Activated naive CD8-positive, alpha-beta T cell treated with anti-CD3 and anti-CD28 coated beads, Interleukin-2, amount 50 U/mL, for 16 hours (primary cell): ENCODE measurements at places on chromosomes 16 and 17.
A peak's percentile ranks its signal among the peaks of the same experiment; 100 is the strongest.

GRCh38 chr17:82239926-82240505, 11.2 kb downstream of the SLC16A3 start:
- DNase-seq: no peak

GRCh38 chr17:31738996-31739699, 119.9 kb downstream of the COPRS start:
- DNase-seq: no peak

GRCh38 chr17:81311946-81312345, 16.8 kb upstream of the SLC38A10 start:
- DNase-seq: no peak

DNA sequence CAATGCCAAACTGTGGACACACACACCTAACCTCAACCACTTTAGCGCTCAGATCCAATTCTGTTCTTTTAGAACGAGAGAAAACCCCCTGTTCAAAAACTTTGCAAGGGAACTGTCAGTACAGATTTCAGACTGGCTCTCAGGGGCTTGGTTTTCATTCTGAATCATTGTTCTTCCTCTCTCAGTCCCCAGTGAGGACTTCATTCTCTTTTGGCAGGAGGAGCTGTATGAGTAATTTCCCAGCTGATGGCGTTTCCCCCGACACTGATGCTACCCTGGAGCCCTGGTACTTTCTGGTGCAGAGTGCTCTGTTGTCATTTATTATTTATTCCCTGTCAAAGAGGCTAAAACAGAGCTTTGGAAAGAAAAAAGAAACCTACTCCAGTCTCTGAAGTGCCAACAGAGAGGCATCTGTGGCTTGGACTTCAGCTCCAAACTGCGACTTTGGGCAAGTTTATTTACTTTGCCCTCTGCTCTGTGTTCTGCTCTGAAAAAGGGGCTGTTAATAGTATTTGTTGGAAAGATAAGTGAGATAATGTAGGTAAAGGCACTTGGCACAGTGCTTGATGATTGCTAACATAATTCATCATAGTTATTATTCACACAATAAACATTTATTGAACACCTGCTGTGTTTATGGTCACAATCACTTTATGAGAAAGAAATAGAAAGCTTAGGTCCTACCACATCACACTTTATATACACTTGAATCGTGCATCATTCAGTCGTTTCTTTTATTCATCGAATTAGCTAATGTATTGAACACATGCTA, 28.3 kb downstream of the ETV4 start:
- no peak for DNase-seq

DNA sequence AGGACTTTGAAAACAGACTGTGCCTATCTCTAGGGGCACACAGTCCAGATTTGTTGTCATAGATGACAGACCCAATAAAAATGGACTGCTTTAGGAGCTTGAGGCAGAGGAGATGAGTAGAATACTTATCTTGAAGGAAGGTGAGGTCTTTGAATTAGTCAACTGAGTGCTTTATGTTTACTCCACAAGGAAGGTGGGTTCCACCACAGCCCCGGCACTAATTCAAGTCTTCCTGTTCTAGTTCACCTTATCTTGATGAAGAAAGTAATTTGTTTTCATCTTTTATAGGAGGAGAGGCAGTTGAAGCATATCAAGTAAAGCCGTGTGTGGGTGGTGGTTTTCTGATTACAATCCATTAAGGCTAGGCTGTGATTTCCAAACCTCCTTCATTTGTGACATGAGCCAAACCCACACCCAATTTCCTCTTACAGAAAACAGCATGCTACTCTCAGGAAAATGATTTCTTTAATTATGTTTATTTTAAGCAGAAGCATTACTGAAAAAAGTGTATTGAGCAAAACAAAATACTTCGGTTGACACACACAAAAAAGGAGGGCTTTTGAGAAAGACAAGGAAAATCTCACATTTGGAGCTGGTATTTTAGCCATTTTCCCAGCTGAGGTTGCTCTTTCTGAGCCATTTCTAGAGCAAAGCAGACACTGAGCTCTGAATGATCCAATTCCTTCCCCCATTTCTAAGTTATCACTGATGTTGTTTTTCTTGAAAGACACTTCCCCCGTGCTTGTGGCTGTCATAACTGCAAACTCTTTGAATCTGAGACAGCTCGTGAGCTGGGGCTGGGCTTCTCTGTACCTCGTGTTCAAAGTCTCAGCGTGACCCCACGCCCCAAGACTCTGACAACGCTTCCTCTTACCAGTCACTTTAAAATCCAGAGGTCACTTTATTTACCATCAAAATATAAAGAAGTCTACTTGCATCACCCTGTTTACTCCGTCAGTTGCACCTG, 35.4 kb downstream of the CDRT15 start:
- no peak for DNase-seq

GRCh38 chr17:81097943-81098308, 63.0 kb downstream of the BAIAP2 start:
- DNase-seq: no peak

DNA sequence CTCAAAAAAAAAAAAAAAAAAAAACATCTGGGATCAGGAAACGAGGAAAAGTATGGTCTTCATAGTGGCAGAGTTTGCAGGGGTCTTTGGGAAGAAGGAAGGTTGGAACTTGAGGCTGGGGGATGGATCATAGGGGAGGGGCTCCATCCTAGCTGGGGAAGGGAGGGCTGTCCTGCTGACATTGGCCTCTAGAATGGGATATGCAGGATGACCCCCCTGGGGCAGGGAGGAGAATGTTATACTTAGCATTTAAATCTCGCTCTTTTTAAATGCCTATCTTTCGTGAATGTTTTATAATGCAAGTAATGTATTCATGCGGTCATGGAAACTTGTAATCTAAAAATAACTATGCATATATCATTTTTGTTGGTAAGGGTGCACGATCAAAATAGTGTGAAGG, 33.2 kb downstream of the TMEM235 start:
- no peak for DNase-seq

DNA sequence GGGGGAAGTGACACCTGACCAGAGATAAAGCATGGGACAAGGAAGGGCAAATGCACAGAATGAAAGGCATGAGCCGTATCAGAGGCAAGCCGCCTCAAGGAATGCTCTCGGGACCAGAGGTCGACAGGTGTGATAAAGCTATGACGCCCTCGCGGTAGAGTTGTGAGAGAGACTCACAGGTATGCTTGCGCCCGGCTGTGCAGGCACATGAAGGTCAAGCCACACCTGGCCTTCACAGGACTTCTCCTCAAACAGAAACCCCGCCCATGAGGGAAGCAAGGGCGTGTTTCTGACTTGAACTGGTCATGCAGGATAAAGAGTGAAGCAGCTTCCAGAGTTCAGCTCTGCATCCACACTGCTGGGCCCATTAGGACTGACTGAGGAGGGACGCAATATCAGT, 7.8 kb downstream of the NCBP3 start:
- DNase-seq: no peak

DNA sequence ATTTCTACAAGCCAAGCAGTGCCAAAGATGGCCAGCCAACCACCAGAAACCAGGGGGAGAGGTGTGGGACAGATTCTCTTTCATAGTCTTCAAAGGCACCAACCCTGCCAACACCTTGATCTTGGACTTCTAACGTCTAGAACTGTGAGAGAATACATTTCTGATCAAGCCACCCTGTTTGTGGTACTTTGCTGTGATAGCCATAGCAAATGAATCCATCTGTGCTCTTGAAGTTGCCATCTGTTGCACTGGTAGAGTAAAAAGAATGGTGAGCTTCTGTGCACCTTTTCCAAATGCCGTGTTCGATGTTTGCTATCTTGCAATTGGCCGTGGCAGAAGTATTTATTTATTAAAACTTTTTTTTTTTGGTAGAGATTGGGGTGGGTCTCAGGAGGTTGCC, 16.7 kb upstream of the ADGRG1 start:
- no peak for DNase-seq

- no peak for DNase-seq
These were observed 207.7 kb downstream of the LAT start for GRCh38 chr16:29192329-29193247.

GRCh38 chr17:28096756-28097155, 54.3 kb downstream of the NLK start:
- DNase-seq: no peak

GRCh38 chr17:56658648-56659047, 65.1 kb downstream of the NOG start:
- no peak for DNase-seq

DNA sequence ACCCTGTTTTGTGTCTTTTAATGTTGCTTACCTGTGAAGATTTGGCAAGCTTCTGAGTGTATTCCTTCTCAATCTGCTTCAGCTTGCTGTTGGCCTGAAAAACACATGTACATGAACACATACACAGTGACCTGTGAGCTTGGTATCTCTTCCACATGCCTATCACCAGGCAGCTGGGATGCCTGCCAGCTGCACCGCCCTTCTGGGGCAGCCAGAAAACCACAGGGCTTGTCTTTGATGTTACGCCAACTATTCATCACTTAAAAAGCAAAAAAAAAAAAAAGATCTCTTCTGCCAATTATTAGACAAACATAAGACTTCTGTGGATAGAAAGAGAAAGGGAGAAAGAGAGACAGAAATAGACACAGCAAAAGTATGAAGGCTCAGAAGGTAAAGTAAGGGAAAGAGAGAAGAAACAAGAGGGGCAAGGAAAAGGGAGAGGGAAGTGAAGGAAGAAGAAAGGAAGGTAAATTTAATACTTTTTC, 189.2 kb upstream of the AXIN2 start:
- DNase-seq: no peak

- peak; percentile 6 for DNase-seq
These were observed 48.7 kb upstream of the PLCG2 start for GRCh38 chr16:81730090-81731051.

- no peak for DNase-seq
These were observed 14.7 kb downstream of the RNF43 start for GRCh38 chr17:58402679-58403078.

GRCh38 chr16:24626256-24626655, 86.9 kb downstream of the RBBP6 start:
- DNase-seq: no peak

- no peak for DNase-seq
These were observed 36.7 kb downstream of the ARHGAP17 start for GRCh38 chr16:24978370-24978914.

GRCh38 chr16:52251495-52251894, 295.4 kb downstream of the TOX3 start:
- DNase-seq: no peak

- no peak for DNase-seq
These were observed 30.4 kb upstream of the PAFAH1B1 start for GRCh38 chr17:2563061-2563460.

DNA sequence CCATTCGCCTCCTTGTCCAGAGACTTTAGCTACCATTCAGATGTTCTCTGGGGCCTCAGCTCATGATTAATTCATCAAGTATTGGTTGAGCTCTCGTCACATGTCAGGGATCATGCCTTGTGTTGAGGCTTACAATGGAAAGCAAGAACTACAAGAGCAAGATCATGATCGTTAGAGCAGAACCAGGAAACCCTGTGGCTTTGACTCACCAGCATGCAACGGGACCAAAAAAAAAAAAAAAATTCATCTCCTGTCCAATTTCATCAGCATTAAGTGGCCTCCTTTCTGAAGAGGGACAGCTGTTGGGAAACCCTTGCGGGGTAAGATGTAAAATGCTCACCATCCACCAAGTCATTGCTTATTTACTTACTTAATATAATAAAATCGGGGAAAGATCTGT, 12.1 kb upstream of the USP10 start:
- no peak for DNase-seq

- no peak for DNase-seq
These were observed 426.4 kb downstream of the CA10 start for GRCh38 chr17:51731941-51732722.

DNA sequence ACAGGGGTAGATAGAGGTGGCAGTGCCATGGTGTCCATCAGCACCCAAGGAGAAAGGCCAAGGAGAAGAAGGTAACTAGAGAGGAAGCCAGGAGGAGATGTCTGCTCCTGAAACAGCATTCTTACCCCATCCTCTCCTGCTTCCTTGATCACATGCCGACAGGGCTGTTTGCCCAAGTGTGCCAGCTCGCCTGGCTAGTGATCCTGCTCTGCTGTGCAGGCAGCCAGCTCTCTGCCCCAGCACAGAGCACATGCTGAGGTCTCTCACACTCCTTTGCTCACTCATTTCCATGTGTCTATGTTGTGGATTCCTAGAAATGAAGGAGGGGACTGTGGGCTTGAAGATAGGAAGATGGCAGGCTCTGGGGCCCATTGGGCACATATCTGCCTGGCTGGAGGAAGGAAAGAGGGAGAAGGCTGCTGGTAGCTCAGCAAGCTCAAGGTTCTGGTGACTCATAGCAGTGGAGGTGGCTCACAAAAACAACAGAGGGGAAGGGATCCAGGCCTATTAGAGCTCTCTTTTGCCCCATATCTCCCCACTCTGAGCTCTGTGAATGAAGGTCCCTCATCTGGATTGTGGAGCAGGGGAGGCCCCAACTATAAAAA, 54.3 kb downstream of the NEUROD2 start:
- no peak for DNase-seq

DNA sequence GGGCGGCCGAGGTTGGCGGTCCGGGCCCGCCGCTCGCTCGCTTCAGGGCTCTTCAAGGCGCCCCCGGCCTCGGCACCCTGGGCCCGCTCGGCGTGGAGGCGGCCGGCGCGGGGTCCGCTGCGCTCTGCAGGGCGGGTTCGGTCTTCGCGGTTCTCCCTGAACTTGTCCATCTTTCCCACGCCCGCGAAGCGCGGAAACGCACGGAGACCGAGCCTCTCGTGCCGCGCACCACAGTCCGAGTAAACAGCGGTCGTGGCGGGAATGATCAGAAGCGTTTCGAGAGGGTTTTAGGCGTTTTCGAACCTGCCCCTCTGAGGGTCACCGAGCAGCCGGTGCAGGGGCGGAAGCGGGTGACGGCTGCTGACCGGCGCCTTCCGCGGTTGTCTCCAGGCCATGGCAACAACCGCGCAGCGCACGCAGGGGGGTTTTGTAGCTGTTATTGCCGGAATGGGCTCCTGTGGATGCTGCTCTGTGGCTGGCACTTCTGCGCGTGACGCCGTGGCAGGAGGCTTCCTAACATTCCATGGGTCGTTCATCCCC, 414 bp downstream of the NARF start:
- no peak for DNase-seq

GRCh38 chr17:33653399-33653788, 360.3 kb upstream of the ASIC2 start:
- no peak for DNase-seq

DNA sequence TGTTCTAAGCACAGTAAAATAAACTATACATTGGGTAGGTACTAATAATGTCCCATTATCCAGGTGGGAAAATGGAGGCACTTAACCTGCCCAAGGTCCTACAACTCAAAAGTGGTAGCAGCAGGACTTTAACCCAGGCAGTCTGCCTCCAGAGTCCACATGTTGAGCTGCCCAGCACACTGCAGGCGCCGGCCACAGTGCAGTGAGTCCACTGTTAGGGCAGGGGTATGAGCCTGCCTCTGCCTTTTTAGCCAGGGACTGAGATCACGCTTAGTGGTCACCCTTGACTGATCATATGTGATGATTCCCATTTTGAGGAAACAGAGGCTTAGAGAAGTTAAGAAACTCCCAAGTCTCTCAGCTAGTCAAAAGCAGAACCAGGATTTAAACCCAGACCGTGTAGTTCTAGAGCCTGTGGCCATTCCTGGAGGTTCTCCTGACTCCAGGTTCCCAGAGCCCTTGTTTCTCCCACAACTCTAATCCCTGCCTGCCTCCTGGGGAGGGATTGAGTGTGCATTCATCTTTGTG, 8.4 kb downstream of the CES1 start:
- no peak for DNase-seq
